ENCODE measurements at places on chromosomes 5 and 9.
A peak's percentile ranks its signal among the peaks of the same experiment; 100 is the strongest.

GRCh38 chr9:107888773-107889227 is 399.2 kb upstream of the KLF4 start:
- no peak for DNase-seq

DNA sequence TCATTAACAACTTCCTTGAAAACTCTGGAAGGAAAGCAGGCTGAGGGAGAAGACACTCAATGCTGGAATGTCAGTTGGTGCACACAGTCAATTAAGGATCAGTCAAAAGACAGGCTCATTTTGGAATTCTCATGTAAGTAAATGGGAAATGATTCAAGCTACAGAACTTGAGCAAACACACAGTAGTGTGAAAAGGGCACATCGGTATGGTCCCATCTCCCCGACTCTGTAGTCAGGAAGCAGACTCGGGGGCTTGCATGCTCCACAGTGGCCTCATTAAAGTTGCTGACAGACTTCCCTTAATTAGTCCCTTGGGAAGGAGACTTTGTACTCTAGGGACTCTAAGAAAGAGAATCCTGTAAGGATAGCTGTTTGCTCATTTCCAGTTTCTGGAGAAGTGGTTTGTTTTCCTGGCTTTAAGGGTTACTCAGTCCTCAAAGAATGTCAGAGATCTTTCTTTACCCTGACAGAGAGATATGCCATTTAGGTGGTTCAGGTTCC is 339.2 kb downstream of the ADAMTS6 start:
- DNase-seq: no peak

DNA sequence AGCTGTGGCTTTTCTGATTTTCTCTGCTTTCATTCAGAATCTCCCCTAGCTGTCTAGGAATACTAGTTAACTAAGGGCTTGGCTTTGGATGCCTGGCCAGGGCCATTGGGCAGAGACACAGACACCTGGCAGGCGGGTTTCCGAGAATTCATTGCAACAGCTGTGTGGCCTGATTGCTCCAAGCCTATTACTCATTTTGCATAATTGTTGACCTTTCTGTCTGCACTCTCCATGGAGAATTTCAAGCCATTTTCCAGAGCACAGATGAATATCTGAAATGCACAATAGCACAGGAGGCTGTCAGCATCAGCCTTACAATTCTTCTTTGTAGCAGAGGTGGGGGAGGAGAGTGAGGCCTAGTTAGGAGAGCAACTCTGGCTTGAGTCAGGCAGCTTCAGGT is 310.5 kb downstream of the DMAC1 start:
- no peak for DNase-seq

DNA sequence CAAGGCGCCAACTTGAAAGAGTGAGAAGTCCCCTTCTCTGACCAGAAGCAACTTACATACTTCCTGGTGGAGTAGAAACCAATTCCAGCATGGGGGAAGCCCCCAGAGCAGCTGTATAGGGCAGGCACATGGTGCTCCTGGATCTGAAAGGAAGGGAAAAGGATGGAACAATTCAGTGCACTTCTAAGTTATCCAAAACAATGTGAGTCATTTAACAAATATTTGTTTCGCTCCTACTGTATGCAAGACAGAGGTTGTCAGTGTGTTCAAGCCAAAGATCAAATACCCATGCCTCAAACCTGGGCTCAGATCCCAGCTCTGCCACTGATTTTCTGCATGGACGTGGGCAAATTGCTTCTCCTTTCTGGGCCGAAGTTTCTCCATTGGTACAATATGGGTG is 67.1 kb downstream of the LHX2 start:
- DNase-seq: no peak

GRCh38 chr9:98851730-98852459 is 44.4 kb downstream of the GALNT12 start:
- no peak for DNase-seq

DNA sequence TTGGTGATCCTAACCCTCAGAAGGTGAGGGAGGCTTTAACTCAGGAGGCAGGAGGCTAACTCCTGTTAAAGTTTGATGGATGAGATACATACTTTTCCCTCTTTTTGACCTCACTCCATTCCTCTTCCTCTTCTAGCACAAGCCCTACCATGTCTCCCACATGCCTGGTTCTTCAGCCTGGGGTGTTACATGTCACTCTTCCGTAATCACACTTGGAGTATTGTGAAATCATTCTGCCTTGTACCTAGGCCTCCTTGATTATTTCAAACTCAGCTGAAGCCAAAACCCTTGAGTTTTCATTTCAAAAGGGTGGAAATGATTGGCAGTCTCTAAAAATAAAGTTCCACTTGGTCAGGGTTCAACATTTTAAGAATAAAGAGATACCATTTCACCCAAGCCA is 1.8 kb downstream of the PLAC8L1 start:
- DNase-seq: no peak

- no peak for DNase-seq
Measured at GRCh38 chr9:8234316-8234715, 434.7 kb upstream of the DMAC1 start.

DNA sequence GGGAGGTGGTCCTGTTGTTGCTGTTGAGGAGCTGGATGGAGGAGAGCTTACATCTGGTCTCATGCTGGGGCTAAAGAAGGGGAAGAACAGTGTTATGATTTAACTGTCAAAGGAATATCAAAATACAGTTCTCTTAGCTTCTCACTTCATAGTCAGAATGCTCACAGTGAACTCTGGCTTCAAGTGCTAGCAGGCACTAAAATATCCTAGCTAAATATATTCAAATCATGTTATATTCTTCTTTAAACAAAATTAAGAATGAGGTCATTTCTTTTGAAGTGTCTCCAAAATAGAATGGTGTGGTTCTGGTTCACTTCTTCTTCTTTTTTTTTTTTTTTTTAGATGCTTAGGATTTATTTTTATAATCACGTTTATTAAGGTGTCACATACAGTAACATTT is 89.4 kb downstream of the NR3C1 start:
- DNase-seq: peak; percentile 13

DNA sequence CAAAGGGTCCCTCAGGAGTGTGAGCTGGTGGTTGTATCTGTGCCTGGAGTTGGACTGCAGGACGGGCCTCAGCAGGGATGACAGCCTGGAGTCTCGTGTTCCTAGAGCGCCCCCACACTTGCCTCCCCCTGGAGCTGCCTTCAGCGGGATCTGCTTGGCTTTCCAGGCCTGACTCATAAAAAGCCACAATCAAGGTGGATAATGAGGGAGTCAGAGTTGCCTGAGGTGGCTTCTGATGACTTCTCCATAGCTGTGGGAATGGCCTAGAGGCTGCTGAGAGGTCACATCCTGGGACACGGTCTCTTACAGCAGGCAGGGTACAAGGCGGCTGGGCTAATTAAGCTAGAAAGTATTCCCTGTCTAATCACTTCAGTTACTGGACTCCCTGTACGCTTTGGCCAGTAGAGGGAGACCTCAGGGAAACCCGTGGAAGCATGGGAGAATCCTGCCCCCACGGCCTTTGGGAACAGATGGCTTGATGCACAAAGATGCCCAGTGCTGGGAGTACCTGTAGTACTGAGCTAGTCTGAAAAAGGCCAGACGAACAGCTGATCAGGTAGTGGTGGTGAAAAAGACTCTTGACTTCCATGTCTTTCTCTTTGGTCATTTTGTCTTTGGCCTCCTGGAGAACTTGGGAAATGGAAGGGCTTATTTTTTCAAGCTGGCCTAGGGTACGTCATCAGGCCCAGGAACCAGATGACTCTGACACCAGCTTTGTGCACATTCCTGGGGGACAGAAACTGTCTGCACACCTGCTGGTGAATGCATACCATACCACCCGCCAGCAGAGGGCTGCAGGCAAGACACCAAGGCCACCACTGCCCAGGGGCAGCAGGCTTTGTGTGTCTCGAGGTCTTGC is 16.1 kb upstream of the FRRS1L start:
- peak; percentile 61 for DNase-seq

GRCh38 chr9:77725820-77726219 is 77.7 kb upstream of the GNA14 start:
- DNase-seq: no peak

DNA sequence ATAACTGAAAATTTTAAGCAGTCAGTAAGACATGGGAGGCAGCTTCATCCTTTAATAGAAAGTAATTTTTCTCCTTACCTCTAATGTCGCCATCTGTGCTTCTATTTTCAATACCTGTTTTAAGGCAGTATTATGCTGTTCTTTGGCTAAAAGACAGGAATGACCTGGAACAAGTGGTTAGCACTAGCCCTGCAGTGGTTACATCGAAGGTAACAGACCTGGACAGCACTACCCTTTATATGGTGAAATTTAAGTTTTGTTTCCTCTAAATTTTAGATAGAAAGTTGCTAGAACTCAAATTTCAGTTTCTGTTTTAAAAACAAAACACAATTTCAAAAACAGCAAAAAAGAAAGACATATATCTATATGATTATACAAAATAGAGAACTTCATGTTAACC is 534.1 kb upstream of the CDH6 start:
- DNase-seq: no peak

- no peak for DNase-seq
Measured at GRCh38 chr9:136386018-136386417, 12.5 kb upstream of the CARD9 start.

DNA sequence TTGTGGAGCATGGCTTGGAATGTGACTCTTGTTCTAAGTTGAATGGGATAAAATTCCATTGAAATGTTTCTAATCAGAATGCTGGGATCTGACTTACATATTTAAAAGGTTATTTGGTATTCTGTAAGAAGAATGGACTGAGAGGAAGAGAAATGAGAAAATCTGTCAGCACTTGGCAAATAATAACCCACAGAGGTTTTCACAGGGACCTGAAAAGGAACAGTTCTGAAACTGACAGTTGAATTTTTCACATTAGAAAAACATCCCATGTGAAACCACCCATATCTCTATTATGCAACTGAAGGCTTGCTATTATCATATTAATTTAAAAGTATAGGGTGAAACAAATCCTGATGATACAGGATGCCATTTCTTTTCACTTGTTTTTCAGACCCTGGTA is 302.7 kb downstream of the EPB41L4A start:
- DNase-seq: no peak

Data from GM20000 (cell line).